ENCODE measurements at places on chromosomes 2 and 18.

- no peak for DNase-seq
Observed at GRCh38 chr2:88167740-88168139, 2.4 kb upstream of the THNSL2 start.

- no peak for DNase-seq
Observed at GRCh38 chr18:11411048-11411447, 198.3 kb upstream of the SLC35G4 start.

- no peak for DNase-seq
Observed at GRCh38 chr2:206521612-206522011, 78.3 kb downstream of the ADAM23 start.

- DNase-seq, result no peak
Observed at GRCh38 chr2:189274361-189274760, 94.8 kb upstream of the COL5A2 start.

DNA sequence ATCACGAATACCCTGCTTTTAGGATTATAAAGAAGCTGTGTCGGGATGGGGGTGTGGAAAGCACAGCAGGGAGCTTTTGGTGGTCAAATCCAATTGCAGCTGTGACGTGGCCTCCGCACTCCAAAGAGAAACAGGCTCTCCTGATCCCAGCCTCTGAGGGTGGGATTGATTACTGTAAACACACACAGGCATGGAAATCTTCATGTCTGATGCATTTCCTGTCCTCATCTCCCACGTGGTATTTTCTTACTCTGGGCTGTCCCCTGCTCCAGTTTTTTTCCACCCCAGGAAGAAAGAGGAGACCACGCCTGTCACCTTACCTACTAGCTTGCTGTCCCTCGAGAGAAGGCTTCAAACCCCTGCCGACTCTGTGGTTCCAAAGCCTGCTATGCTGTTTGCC lies 22.7 kb downstream of the RNF152 start:
- peak; percentile 10 for DNase-seq

GRCh38 chr2:30264274-30264673 lies 32.9 kb downstream of the LBH start:
- no peak for DNase-seq

- DNase-seq, result no peak
Observed at GRCh38 chr2:218855305-218856166, 4.1 kb upstream of the WNT6 start.

GRCh38 chr2:163157411-163157810 lies 318.8 kb upstream of the KCNH7 start:
- no peak for DNase-seq

DNA sequence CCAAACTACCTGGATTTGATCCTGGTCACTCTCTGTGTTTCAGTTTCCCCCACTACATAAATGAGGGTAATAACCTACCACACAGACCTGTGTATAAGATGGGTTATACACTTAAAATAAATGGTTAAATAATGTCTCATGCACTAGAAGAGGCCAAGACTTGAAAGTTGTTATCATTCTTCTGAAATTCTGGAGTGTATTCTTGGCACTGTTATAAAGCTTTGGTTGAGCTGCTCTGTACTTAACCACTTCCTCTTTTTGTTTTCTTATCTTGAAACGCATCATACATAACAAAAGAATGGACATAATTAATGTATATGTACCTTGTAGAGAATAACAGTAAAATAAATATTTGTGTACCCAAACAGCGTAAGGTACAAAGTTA lies 281.0 kb downstream of the AFF3 start:
- no peak for DNase-seq

- no peak for DNase-seq
Observed at GRCh38 chr2:189281201-189281600, 101.6 kb upstream of the COL5A2 start.

DNA sequence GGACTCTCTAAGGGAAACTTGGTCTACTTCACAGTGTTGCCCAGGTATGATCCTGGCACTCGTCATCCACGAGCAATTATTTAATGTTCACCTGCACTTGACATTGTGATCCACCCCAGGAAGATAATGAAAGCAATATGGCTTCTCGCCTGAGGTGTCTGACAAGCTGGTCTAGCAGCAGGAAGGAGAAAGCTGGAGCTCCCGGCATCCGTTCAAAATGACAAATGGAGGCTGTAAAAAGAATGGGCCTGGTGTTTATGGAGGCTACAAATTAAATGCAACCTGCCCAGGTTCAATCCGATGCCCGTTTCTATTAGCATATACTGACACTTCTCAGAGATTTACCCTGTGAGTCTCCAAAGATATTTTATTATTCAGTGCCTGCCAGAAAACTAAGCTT lies 317.6 kb downstream of the CTNNA2 start:
- DNase-seq, result no peak

- DNase-seq, result no peak
Observed at GRCh38 chr2:43387092-43388062, 161.0 kb upstream of the ZFP36L2 start.

DNA sequence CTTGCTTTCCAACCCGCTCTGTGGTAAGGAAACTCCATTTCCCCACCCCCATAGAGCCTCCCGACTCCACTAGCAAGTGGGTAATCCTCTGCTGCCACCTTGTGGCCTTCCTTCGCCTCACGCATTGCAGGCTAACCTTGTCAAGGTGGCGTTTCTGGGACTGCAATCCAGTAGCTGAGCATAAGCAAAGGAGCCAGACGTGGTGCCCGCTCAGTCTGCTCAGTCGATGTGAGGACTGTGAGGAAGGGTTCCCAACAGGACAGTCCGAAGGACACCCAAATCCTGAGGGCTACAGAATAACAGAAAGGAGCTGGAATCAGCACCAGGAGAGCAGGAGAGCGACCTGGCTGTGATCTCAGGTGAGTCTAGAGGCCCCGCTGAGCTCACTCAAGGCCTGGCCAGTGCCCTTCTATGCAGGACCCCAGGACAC lies 144.2 kb downstream of the SUCLG1 start:
- DNase-seq, result peak; percentile 95
